H1 (cell line): ENCODE measurements at places on chromosomes 12 and 14. TPM values are rescaled to one million over a fixed set of nuclear protein-coding genes. Genes with fewer than 3 reads are reported as not detected.

The CRACR2A gene
- 0.75 and 0.85 TPM in 2 replicates for polyA plus RNA-seq

The CACNA2D4 gene
- 0.44 and 0.60 TPM in 2 replicates for polyA plus RNA-seq

The NELL2 gene
- 40.7 and 56.8 TPM in 2 replicates for polyA plus RNA-seq

The NUBPL gene
- polyA plus RNA-seq, result 1.3 and 1.6 TPM in 2 replicates

The RPGRIP1 gene
- 0.35 and 0.36 TPM in 2 replicates for polyA plus RNA-seq

The PPP2R3C gene
- polyA plus RNA-seq, result 4.2 and 7.1 TPM in 2 replicates

The NOVA1 gene
- 4.9 and 6.8 TPM in 2 replicates for polyA plus RNA-seq

The KLRB1 gene
- polyA plus RNA-seq, result not detected in 2 replicates

The TOMM20L gene
- not detected in 2 replicates for polyA plus RNA-seq

The CCDC92 gene
- polyA plus RNA-seq, result 0.51 and 0.83 TPM in 2 replicates

The FIGNL2 gene
- polyA plus RNA-seq, result 7.1 and 10.9 TPM in 2 replicates

The WNT5B gene
- 1.2 TPM in 2 replicates for polyA plus RNA-seq

The ERP27 gene
- not detected in 2 replicates for polyA plus RNA-seq

The GLRX5 gene
- 43.9 and 70.1 TPM in 2 replicates for polyA plus RNA-seq

The KIF26A gene
- polyA plus RNA-seq, result 11.5 and 25.9 TPM in 2 replicates

The SSTR1 gene
- 0.82 and 1.3 TPM in 2 replicates for polyA plus RNA-seq

The PTPRO gene
- 0.44 and 0.73 TPM in 2 replicates for polyA plus RNA-seq

The PRPH gene
- 0.79 and 1.1 TPM in 2 replicates for polyA plus RNA-seq

The CLBA1 gene
- polyA plus RNA-seq, result 1.6 and 2.3 TPM in 2 replicates

The TAS2R7 gene
- not detected in 2 replicates for polyA plus RNA-seq

The PLCZ1 gene
- not detected in 2 replicates for polyA plus RNA-seq

The C1QL4 gene
- polyA plus RNA-seq, result 0.63 and 0.77 TPM in 2 replicates

The KERA gene
- polyA plus RNA-seq, result not detected in 2 replicates

The LTBR gene
- 5.1 and 9.2 TPM in 2 replicates for polyA plus RNA-seq

The MAP3K9 gene
- polyA plus RNA-seq, result 9.7 and 9.8 TPM in 2 replicates

The ITGB7 gene
- polyA plus RNA-seq, result 0.25 and 0.35 TPM in 2 replicates

The CACNA1C gene
- polyA plus RNA-seq, result 0.97 and 1.3 TPM in 2 replicates

The KRT78 gene
- not detected in 2 replicates for polyA plus RNA-seq

The FOXG1 gene
- 0.03 and 0.08 TPM in 2 replicates for polyA plus RNA-seq

The PTPRB gene
- 0.14 and 0.36 TPM in 2 replicates for polyA plus RNA-seq

The DNAJC22 gene
- polyA plus RNA-seq, result 0.19 and 0.20 TPM in 2 replicates

The TMEM52B gene
- not detected in 2 replicates for polyA plus RNA-seq

The DAD1 gene
- polyA plus RNA-seq, result 433 and 440 TPM in 2 replicates

The GNS gene
- polyA plus RNA-seq, result 13.5 and 16.0 TPM in 2 replicates

The ARHGEF40 gene
- polyA plus RNA-seq, result 99.6 and 101 TPM in 2 replicates

The POTEG gene
- polyA plus RNA-seq, result not detected in 2 replicates

The CIROP gene
- polyA plus RNA-seq, result 0.03 and 0.06 TPM in 2 replicates

The KCNA5 gene
- 0.29 and 0.31 TPM in 2 replicates for polyA plus RNA-seq

The HOXC9 gene
- not detected in 2 replicates for polyA plus RNA-seq

The PPP1R36 gene
- 0.25 and 0.39 TPM in 2 replicates for polyA plus RNA-seq

The ST8SIA1 gene
- 1.6 and 1.9 TPM in 2 replicates for polyA plus RNA-seq

The DEGS2 gene
- polyA plus RNA-seq, result 0.60 and 0.82 TPM in 2 replicates

The SCNN1A gene
- polyA plus RNA-seq, result 156 and 192 TPM in 2 replicates
